ENCODE measurements at places on chromosomes 13 and 19.
A peak's percentile ranks its signal among the peaks of the same experiment; 100 is the strongest.

DNA sequence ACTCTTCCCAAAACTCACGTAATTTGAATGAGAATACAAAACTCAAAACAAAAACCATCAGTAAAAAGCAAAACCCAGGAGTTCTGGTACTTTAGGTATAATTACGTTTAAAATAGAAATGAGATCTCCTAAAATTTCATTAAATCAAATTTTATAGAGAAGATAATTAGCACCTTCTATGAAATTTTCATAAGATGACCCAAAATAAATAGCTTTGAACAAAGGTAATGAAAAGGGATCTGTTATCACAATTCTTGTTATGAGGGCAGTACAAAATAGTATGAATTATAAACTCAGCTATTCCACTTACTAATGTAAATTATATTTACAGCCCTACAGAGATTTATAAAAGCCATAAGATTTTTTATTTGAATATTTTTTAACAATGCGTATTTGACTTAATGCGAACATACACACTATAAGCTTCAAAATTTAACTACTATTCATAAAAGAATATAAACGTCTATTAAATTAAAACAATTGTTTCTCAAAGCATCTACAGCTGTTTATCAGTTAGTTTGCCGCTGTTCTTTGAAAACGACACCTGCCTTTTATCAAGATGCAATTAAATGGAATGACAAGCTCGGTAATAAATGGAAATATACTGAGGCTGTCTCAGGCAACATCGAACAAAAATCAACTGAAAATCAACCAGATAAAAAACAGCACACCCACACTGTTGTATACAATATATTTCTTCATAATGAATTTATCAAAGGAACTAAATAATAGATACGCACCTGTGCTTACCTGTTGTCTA, 63.8 kb downstream of the KCNRG start:
- no peak for DNase-seq

DNA sequence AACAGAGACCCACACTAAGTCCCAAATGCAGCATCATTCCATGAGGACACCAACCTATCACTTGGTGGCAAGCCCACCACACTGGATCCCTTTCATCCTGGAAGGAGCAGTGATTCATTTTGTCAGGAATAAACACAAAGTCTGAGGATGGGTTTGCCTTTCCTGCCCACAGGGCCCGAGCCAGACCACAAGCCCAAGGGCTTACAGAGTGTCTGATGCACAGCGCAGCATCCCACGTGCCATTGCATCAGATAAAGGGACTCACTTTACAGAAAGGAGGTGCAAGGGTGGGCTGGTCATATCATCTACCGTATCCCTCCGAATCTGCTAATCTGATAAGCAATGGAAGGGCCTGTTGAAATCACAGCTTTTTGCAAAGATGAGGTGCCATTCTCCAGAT, 12.2 kb upstream of the KCTD15 start:
- DNase-seq = no peak

- no peak for DNase-seq
Measured at GRCh38 chr13:94677799-94678198, 34.5 kb downstream of the SOX21 start.

DNA sequence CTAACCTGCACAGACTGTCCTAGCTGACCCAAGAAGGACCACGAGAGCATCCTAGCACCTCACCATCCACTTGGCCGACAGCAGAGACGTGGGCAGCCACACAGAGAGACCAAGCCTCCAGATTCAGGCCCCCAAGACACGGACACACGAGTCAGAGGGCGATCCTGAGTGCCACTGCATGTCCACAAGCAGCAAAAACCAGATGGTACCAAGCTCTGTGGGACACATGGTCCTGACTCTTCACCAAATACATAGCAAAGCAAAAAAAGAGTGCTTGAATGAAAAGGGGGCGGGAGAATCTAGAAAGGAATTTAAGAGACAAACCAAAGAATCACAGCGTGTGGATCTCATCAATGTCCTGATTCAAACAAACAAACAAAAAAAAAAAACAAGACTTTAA, 45.2 kb downstream of the MLLT1 start:
- no peak for DNase-seq

GRCh38 chr19:43784981-43785808, 4.4 kb upstream of the KCNN4 start:
- DNase-seq = no peak

DNA sequence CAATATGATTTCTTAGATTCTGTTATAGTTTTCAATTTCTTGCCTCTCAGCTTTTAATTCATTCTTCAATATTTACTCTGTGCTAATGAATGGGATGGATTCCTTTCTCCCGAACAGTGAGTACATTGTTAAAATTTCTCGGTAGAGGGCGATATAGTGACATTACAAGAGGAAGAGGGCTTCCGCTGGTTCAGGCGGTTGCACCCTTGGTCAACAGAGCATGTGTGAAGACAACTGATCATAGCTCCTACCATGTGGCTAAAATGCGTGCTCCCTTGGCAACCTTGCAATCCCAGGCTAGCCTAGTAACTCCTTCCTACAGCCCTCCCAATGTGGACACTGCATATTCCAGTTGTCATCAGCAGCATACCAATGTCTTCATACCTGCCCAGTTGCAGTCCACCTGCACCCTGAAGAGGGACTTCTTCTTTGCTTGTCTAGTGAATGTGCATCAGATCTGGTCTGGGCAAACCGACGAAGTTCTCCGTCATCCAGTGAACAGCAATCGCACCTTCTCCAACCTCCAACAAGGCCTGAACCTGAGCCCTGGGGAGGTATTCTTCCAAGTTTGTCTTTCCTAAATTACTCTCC, 653.0 kb upstream of the GPC6 start:
- DNase-seq = no peak

DNA sequence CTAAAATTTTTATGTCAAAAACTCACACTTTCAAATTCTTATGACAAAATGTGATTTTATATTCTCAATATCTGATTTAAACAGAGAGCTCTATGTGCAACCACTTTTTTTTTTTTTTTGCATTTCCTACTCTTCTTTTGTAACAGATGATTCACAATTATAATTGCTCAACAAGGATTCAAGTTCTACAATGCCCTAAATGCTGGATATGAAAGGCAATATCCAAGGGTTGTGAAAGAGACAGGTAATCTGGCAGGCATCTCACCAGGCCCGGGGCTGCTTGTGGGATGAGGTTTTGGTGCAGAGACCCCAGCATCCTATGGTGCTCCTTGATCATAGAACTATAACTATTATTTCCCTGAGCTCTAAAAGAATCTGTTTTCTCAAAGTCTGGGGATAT, 363.6 kb upstream of the NBEA start:
- no peak for DNase-seq

- no peak for DNase-seq
Measured at GRCh38 chr13:32663660-32664059, 77.4 kb downstream of the PDS5B start.

DNA sequence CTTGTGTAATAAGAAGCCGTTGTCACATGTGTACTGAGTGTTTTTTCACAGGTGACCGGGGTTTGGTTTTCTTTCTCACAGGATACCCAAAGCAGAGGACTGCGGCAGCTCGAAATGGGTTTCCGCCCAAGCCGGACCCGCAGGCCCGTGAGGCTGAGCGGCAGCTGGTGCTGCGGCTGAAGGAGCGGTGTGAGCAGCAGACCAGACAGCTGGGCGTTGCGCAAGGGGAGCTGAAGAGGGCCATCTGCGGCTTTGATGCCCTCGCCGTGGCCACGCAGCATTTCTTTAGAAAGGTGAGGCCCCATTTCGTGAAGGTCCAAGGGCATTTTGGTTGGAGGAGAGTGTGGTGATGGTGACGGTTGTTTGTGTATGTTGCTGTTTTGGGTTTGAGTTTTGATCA, 236.3 kb downstream of the SLC7A1 start:
- peak; percentile 75 for DNase-seq

GRCh38 chr19:30059741-30060457, 117.9 kb downstream of the URI1 start:
- no peak for DNase-seq

GRCh38 chr13:78602561-78603239, 652 bp downstream of the POU4F1 start:
- no peak for DNase-seq

GRCh38 chr13:25319771-25320170, 18.3 kb downstream of the NUP58 start:
- DNase-seq = peak; percentile 65

GRCh38 chr13:97262058-97262457, 39.9 kb downstream of the MBNL2 start:
- DNase-seq = no peak

All from NCI-H524 treated with DMSO at 0.1 percent for 48 hours (cell line).